Caki2 (cell line): ENCODE measurements at places on chromosomes 6 and 20. TPM values are rescaled to one million over a fixed set of nuclear protein-coding genes. Genes with fewer than 3 reads are reported as not detected.

WFDC5 gene
- total RNA-seq = not detected in 2 replicates

LRRC73 gene
- 0.20 and 0.29 TPM in 2 replicates for total RNA-seq

CST2 gene
- total RNA-seq = 240 and 270 TPM in 2 replicates

LHFPL5 gene
- 1.0 TPM in 1 of 2 replicates, not detected in the other for total RNA-seq

MTCH1 gene
- 216 and 218 TPM in 2 replicates for total RNA-seq
